ENCODE measurements at places on chromosomes 16 and 17. TPM values are rescaled to one million over a fixed set of nuclear protein-coding genes. Genes with fewer than 3 reads are reported as not detected.

The TBC1D3C gene
- total RNA-seq = not detected

The SOCS1 gene
- total RNA-seq = 0.49 TPM

The MYH2 gene
- total RNA-seq = not detected

The ST6GALNAC1 gene
- not detected for total RNA-seq

The ICAM2 gene
- total RNA-seq = not detected

The CTRB1 gene
- not detected for total RNA-seq

The CHST5 gene
- 0.16 TPM for total RNA-seq

The WSB1 gene
- total RNA-seq = 33.0 TPM

The CIBAR2 gene
- not detected for total RNA-seq

The OR1F1 gene
- total RNA-seq = not detected

The NAGS gene
- 0.98 TPM for total RNA-seq

The SLC6A2 gene
- not detected for total RNA-seq

The ZNF624 gene
- 3.2 TPM for total RNA-seq

The TBX21 gene
- total RNA-seq = not detected

The KRT23 gene
- total RNA-seq = 0.08 TPM

The ZG16 gene
- not detected for total RNA-seq

The IL17C gene
- total RNA-seq = 0.15 TPM

The CAVIN1 gene
- 257 TPM for total RNA-seq

The KRTAP9-8 gene
- not detected for total RNA-seq

The TMEM114 gene
- total RNA-seq = not detected

The GNPTG gene
- 44.4 TPM for total RNA-seq

The PRRT2 gene
- 3.4 TPM for total RNA-seq

The YPEL2 gene
- 3.1 TPM for total RNA-seq

The LPO gene
- total RNA-seq = not detected

The KRTAP3-2 gene
- not detected for total RNA-seq

The KIF2B gene
- total RNA-seq = not detected

The TCAP gene
- total RNA-seq = 1.1 TPM

The EVPLL gene
- total RNA-seq = not detected

Measured in A375 (cell line).